ENCODE measurements at places on chromosomes 5 and 9.
A peak's percentile ranks its signal among the peaks of the same experiment; 100 is the strongest.

DNA sequence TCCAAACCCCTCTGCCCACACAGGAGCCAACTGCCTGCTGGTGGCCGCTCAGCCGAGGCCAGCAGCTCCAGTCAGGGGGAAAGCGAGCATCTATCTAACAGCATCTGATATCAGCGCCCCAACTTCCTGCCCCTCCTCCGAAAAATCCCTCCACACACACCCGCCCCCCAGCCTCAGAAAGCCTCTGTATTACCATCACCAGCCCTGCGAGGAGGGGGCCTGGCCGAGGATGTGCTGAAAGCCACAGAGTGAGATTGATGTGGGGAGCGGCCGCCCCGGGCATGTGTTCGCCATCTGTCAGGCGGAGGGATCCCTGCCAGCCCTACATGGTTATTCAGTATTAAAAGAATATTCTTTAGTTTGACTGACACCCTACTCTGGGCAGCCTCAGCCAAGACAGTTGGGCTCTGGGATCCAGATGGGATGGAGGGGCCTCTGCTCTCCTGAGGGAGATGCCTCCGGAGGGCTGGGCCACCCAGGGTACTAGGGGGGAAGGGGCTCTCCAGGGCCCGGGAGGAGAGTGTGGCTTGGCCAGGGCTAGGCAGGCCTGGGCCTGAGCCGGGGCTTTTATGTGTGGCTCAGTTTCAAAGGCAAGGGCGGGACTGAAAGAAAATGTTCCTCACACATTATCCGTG lies 98.0 kb downstream of the HSD17B3 start:
- DNase-seq, result no peak

GRCh38 chr5:175678074-175678473 lies 20.2 kb downstream of the HRH2 start:
- no peak for DNase-seq

GRCh38 chr5:124704594-124705284 lies 41.7 kb downstream of the ZNF608 start:
- DNase-seq, result no peak

DNA sequence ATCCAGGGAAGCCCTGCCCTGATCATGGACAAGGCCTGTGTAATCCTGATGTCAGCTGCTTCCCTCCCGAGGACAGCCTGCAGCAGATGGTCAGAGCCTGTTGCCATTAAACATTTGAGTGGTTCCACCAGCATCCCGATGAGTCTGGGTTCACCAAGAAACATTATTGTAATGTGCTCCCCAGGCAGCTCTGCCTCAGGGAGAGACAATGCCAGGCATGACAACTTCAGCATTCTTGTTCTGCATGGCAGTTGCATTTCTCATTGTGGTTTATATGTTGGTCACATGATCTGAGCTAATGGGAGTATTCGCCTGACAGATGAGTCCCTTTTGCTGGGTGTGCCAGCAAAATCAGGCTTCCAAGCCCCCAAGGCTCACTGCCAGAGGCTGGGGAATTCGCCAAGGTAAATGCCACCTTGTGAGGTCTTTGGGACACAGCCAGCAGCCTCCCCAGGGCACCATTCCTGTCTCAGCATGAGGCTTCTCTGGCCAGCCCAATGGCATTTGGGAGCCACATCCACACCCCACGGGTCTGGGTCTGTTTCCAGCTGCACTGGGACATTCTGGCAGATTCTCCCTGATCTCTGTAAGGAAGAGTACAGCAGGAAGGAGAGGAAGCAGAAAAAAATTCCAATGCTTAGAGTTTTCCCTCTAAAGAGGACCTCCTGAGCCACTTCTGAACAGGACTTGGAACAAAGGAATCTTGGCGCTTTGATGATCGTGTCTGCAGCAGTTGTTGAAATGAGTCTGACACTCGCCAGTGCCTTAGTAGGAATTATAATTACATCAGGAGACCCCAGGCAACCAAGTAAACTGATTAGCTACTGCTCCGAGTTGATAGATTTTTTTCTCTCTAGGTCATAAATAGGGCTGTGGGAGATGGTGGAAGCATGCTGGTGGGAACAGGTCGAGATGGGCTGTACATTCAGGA lies 18.7 kb downstream of the KCNIP1 start:
- DNase-seq, result no peak

DNA sequence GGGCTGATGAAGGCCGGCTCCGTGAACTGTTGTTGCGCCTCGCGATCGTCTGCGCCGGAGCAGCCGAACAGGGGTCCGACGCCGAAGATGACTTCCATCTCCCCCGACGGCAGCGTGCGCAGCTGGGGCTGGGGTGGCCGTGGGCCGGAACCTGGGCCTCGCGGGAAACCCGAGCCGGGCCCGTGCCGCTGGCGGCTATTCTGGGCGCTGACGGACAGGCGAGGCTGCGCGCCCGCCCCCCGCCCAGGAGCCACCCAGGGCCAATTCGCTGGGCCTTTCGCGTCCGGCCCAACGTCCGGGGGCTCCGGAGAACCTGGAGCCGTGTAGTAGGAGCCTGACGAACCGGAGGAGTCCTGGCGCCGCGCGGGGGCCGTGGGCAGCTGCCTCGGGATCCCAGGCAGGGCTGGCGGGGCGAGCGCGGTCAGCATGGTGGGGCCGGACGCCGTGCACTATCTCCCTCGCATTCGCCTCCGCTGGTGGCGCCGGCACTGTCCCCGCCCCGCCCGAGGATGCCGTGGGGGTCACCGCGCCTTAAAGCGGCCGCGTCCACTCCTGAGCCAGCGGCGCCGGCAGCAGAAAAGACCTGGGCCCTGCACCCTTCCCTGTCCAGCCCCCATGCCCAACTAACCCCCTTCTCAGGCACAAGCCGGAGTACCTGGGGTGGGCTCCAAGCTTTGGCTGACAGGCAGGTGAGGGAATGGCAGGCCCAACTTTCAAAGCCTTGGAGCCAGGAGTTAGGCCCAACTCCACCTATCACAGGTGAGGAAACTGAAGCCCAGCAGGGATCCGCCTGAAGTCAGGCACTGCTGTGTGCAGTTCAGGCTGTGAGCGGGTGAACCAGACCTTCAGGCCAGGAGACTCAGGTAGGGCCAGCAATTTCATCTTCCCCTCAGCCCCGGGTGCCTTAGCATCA lies at the start of gene PROB1:
TSS of gene PROB1 (minus strand) at position 451 of the 913 bp plus-strand sequence. CDS start at position 428, 23 bp downstream.
- DNase-seq, result no peak

GRCh38 chr9:128716581-128717254 lies 7.2 kb downstream of the ZDHHC12 start:
- no peak for DNase-seq

GRCh38 chr9:128701227-128701854 lies 962 bp upstream of the PKN3 start:
- no peak for DNase-seq

DNA sequence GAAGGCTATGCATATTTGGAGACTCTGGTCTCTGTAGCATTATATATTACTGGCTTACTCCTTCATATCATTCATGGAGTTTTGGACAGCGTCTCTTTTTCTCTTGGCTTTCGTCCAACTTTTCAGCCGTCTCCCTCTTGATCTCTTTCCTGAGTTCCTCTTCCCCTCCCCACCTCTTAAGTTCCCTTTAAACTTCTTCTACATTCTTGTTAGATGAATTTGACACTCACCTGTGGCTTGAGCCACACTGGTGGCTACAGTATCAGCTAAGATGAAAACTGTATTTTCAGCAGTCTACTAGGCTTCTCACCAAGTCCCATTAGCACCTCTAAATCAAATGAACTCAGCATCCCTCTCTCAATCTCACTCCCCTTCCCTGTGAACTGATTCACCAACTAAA lies 128.1 kb downstream of the STARD4 start:
- DNase-seq, result no peak

DNA sequence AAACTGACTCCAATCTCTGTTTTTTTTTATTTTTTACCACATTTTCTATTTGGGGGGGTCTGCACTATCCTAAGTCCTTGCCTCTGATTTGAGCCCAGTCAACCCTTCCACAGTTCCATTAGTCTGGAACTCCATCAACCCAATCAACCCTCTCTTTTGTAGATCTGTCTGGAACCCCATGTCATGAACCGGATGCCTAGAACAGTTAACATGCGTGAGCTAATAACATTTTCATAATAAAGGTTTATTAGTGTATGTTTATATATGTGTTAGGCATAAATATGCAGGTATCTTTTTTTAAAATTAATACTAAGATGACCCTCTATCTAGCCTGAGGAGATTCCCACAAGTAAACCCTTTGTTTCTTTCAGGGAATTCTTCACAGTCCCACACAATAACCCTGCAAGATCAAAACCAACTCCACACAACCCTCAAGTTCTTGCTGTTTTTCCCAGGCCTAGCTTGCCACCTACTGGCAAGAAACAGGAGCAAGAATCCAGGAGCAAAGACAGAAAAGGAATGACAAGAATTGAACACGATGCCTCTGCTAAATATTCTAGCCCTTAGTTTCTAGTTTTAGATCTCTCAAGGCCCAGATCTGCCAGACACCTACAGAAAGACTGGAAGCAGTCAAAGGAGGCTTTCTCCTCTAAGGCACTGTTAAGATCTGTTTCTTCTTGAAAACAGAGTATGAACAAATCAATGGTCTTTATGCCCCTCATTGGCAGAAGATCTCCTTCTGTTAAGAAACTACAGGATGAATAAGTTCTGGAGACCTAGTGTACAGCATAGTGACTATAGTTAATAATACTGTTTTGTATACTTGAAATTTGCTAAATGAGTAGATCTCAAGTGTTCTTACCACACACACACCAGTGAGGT lies 100.4 kb downstream of the TRIM36 start:
- DNase-seq, result peak; percentile 34

DNA sequence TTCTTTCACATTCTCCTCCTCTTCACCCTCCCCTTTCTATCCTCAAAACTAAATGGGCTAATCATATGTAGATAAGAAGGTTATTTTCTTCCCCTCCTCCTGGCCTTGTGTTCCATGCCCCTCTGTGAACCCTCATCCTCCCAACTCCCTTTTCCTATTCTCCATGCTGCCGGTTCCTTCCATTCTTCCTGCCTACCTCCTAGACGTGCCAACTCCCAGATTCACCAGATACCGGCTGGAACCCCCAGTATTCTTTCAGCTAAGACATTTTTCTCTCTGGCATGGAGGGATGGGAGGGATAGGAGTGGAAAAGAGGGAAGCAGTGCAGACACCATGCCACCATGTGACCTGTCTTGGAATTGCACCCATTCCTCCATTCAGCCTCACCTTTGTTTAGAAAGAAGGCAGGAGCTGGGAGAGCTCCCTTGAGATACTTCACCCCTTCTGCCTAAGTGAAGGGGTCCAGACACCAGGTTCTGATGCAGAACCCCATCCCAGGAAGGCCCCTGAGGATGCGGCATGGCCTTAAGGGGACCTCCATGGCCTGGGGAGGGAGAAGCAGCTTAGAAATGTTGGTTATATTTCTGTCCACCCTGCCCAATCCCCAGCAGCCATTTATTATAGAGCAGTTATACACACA lies 4.8 kb downstream of the DNAJB5 start:
- DNase-seq, result no peak

GRCh38 chr9:69433392-69433791 lies 108.4 kb downstream of the ENTREP1 start:
- DNase-seq, result no peak

DNA sequence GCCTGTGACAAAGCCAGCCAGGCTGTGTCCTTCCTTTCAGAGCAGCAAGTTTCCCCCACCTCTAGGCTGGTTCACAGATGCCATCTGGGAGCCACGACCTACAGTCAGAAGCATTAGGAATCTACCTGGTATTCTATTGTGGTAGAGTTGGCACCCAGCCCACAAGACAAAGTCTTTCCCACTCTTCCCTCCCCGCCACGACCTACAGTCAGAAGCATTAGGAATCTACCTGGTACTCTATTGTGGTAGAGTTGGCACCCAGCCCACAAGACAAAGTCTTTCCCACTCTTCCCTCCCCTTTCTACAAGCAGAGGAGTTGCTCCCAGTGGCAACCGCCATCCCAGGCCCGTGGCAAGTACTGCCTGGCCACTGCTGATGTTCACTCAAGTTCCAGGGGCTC lies 157.8 kb upstream of the TNC start:
- no peak for DNase-seq

DNA sequence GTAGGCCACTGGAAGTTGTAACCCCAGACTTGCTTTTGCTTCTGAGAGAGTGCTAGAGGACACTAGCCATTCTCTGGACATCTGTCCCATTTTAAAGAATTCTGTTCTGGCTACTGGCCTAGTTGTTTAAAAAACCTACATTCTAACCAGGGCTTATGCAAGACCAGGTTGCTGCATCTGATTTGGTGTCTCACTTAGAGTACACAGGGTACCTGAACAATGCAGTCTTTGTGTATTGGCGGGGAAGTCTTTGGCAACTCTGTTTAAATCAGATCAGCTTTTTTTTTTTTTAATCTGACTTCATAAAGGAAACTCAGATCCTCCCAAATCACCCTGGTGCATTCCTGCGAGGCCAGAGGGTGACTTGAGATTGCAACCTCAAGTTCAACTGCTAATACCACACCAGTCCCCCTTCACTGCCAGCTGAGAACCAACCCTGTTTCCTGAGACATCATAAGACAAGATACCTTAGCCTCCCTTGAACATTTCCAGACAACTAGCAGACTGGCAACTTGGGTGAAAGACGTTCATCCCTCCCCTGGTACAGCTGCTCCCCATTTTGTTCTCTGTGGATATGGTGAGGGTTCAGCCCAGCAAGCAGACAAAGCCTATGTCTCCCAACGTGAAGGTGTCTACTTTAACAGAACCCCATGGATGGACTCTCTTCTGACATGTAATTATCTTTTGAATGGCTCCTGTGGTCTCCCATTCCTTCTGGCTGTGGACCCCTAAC lies 27.0 kb downstream of the SKP1 start:
- no peak for DNase-seq

DNA sequence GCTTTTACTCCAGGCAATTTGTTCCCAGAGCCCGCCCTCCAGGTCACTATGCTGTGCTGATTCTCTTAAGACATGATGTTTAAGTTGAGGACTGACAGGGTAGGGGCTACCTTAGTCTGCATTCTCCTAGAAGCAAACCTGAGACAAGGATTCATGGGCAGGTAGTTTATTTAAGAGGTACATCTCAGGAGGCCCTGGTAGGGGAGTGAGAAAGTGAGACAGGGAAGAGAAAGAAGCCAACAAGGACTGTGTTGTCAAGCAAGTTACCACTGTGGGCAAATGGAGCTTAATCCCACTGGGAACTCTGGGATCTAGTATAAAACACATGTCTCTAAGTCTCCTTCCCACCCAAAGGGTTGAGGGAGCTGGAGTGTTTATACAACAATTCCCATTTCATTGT lies 43.6 kb upstream of the FSTL4 start:
- DNase-seq, result no peak

- DNase-seq, result peak; percentile 22
Observed at GRCh38 chr5:133287500-133287899, 235.7 kb downstream of the HSPA4 start.

DNA sequence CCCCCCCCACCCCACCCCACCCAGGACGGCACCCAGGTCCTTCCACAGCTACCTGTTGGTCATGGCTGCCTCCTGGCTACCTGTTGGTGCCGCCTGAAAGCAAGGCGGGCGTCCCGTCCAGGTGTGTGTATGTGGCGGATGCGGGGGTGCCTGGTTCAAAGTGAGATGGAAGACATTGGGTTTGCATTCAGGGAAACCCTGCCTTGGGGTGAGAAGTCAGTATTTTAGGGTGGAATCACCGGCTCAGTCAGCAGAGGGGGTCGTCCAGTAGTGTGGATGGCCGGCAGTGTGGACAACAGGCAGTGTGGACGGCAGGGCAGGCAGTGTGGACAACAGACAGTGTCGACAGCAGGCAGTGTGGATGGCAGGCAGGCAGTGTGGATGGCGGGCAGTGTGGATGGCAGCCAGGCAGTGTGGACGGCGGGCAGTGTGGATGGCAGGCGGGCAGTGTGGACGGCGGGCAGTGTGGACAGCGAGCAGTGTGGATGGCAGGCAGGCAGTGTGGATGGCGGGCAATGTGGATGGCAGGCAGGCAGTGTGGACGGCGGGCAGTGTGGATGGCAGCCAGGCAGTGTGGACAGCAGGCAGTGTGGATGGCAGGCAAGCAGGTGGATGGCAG lies 28.0 kb downstream of the NKD2 start:
- DNase-seq, result no peak

All from activated CD4-positive, alpha-beta T cell treated with anti-CD3 and anti-CD28 coated beads, Interleukin-10, Interleukin-2, amounts not matched to agents 100 ng/mL and 50 ng/mL, durations not matched to agents 16 hours and 8 hours (primary cell).